ENCODE measurements at places on chromosomes 6 and 20.

DNA sequence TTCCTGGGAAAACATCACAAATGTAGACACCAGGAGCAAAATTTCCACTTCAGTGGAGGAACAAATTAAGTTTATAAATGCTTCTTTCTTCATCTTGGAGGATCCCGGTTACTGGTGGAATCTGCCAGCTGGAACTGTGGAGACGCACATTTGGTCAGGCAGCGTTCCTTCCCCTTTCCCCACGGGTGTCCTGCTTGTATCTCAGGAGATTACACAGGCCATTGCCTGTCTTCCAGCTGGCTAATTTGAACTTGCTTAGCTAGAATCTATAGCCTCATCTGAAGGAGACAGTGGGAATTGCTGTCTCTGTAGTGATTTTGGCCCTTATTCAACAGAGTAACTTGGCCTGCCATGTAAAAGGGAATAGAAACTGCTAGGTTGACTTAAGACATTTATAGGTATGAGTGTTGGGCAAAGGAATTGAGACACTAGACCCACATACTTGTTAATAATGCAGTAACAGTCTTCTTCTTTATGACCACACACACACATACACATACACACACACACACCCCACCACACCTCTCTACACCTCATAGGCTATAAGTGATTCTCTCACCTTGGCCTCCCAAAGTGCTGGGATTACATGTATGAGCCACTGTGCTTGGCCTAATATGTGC lies 34.4 kb downstream of the TSBP1 start:
- no peak for DNase-seq

DNA sequence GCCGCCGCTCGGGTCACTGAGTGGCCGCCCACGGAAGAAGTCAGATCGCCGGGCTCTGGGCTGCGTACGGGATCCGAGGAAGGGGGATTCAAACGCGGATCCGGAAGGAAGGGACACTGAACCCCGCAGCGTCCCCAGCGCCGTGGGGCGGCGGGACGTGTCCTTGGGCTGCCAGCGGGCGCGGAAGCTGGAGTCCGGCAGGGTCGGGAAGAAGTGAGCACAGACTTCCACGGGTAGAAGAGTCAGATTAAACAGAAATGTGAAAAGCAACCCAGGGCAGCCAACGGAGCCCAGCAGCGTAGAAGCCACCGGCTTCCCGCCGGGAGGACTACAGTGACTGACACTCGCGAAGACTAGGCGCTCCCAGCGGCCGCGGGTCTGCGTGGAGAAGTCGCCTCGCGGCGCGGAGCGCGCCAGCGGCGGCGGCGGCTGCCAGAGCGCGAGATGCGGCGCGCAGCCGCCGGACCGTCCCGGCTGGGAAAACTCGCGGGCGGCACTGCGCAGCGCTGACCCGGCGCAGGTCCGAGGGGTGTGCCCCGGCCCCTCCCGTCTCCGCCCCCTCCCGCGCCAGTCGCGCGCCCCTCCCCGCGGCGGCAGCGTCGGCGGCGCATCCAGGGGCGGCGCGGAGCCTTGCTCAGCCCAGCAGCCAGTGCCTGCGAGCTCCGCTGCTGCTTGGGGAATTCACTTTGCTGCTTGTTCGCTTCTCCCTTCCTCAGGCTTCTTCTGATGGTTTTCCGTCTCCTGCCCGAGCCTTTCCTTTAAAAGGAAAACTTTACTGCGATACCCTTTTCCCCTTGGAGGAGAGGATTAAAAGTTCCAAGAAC lies at the start of gene SAMD5:
SAMD5 (plus strand) TSS at position 649 of the 824 bp plus-strand sequence. CDS start 239 bp downstream, outside the sequence.
- peak; percentile 20 for DNase-seq

GRCh38 chr20:62395311-62396242 lies 8.7 kb downstream of the RPS21 start:
- no peak for DNase-seq

DNA sequence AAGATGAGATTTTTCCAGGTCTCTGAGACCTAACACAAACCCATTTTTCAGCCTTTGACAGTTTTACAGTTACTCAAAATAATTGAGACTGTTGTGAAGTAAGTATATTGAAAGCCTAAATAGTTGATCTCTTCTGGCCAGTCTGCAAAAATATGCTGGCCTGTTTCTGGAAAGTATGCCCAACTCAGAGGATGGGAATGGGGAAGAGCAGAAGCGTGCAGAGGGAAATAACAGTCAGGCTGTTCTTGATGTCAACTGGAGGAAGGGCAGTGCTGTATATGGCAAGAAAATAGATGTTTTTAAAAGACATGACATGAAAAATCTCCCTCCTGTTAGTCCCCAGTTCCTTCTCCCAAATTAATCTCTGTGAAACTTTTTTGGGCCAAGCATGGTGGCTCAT lies 3.8 kb downstream of the GID8 start:
- DNase-seq, result no peak

GRCh38 chr6:5051394-5051793 lies 33.7 kb upstream of the PPP1R3G start:
- DNase-seq, result no peak

- no peak for DNase-seq
These were observed 13.1 kb upstream of the RSPO4 start for GRCh38 chr20:1015181-1015580.

DNA sequence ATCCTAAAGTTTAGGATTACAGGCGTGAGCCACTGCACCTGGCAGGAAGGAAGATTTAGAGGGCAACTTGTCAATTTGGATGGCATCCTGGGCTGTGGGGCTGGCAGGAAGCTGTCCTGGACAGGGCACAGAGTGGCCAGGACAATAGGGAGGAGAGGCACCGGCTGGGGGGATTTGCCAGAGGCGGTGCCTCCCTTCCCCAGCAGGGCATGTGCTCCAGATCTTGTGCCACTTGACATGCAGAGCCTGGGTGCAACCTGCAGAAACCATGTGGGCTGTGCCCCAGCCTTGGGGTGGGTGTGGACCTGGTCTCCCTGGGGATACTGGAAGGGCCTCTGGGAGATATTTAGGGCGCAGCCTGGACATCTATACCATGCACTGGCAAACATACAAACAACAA lies 58.6 kb upstream of the EEF1A1 start:
- no peak for DNase-seq

DNA sequence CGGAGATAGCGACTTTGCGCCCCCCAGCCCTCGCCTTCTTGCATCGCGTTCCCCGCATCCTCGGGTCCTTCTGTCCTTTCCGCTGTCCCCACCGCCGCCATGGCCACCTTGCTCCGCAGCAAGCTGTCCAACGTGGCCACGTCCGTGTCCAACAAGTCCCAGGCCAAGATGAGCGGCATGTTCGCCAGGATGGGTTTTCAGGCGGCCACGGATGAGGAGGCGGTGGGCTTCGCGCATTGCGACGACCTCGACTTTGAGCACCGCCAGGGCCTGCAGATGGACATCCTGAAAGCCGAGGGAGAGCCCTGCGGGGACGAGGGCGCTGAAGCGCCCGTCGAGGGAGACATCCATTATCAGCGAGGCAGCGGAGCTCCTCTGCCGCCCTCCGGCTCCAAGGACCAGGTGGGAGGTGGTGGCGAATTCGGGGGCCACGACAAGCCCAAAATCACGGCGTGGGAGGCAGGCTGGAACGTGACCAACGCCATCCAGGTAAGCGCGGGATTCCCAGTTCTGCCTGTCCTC lies 401 bp downstream of the SLC32A1 start:
- DNase-seq, result no peak

DNA sequence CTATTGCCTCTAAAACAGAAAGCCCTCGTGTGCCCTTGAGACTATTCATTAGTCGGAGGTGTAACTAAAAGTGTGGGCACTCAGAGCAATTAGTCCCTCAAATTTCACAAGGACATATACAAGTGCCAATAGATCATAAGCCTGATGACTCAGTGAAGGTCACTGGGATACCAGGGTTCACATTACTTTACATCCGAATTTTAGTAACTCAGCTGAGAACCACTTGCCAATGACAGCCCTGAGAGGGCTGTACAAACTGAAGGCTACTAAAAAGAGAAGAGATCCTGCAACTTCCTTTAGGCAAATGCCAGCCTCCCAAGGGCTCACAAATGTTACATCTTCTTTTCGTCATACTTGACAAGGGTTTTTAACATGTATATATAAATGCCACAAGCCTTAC lies 369.6 kb downstream of the TENT5A start:
- DNase-seq, result no peak

- no peak for DNase-seq
These were observed 264.5 kb upstream of the BMP2 start for GRCh38 chr20:6502999-6503398.

DNA sequence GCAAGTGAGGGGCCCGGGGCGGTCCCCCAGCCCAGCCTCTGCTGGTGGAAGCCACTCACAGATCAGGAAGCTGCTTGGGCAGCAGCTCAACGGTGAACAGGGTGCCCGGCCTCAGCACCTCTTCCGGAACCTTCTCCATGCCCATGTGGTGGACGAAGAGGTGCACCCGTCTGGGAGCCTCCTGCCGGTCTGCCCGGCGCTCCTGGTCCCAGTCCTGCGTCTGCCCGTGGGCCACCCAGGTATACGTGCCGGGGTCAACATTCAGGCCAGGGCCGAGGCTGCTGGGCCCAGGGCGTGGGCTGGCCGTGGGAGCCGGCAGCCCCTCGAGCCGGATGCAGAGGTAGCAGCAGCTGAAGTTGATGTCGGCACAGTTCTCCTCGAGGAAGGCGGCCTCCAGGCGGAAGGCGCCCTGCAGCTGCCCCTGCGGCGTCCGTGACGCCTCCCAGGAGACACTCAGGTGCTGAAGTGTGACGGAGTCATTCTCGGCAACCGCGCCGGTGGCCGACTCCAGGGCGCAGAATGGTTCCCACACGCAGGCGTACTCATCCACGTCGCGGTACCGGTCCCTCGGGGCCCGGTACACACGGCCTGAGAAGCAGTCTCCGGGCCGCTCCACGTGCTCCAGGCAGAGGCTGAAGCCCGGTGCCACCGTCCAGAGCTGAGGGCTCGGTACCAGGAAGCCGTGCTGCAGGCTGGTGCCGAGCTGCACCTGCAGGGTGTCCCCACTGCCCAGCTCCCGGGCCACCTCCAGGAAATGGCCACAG lies 8.7 kb downstream of the FNDC11 start:
- no peak for DNase-seq

DNA sequence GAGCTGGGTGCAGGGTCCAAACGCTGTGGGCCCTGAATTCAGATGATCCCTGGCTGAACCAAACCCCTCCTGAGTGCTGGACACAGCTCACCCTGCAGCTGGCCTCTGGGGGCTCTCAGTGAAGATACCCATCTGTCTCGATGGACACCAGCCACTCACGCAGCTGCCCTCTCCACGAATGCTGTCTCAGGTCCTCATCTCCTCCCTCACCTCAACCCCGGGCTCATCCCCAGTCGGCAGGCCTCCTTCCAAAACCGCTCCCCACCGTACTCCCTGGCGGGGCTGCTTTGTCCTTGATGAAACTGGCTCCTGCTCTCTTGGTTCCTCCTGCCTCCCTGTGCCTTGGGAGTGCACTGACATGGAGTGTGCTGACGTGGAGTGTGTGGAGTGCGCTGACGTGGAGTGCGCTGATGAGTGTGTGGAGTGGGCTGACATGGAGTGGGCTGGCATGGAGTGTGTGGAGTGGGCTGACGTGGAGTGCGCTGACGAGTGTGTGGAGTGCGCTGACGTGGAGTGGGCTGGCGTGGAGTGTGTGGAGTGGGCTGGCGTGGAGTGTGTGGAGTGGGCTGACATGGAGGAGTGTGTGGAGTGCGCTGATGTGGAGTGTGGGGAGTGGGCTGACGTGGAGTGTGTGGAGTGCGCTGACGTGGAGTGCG lies 4.1 kb upstream of the YTHDF1 start:
- DNase-seq, result no peak

- no peak for DNase-seq
These were observed 11.0 kb upstream of the SLC22A1 start for GRCh38 chr6:160110586-160111123.

DNA sequence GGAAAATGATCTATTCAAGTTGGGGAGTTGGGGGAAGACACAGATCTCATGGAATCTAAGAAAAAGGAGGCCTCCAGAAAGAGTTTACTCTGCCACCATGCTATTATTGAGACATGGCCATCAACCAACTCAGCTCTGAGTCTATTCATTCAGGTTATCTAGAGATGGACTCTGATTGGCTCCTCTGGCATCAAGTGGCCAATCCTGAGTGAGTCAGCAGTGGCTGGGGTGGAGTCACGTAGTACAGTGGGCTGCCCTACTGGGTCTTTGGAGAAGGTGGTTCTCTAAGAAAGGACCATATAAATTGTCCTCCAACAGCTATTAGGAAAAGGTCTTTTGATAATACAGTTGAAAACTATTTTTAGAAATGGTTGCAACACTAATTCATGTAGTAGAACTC lies 42.1 kb downstream of the LYRM2 start:
- no peak for DNase-seq

- no peak for DNase-seq
These were observed 368.2 kb downstream of the SYNE1 start for GRCh38 chr6:152268846-152269442.

DNA sequence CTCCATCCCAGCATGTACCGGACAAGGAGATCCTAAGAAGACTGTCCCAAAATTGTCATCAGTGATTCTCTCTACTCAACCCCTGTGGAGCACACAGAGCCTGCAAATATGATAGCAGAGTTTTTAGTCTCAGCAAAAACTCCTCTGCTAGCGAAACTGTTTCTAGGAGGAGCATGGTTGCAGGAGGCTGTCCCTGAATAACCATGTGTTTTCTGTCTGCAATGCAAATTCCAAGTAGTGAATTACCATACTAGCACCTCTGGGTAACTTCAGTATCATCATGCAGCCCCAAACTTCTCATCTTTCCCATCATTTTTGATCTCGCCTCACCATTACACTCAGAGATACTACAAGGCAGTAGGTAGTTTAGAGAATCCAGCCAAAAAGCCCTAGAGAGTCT lies 24.8 kb upstream of the WFDC12 start:
- DNase-seq, result no peak

- no peak for DNase-seq
These were observed 309.7 kb upstream of the AGPAT4 start for GRCh38 chr6:161583584-161583983.

- DNase-seq, result no peak
These were observed 68.2 kb downstream of the PHACTR3 start for GRCh38 chr20:59672576-59672975.

DNA sequence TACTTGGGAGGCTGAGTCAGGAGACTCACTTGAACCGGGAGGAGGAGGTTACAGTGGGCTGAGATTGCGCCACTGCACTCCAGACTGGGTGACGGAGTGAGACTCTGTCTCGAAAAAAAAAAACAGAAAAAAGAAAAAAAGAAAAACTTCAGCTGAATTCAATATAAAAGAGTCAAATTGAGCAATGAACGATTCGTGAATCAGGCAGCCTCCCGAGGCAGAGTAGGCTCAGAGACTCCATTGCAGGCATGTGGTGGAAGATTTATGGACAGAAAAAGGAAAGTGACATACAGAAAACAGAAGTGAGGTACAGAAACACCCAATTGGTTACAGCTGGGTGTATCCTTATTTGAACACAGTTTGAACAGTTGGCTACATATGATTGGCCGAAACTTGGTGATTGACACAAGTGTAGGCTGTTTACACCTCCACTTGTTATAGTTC lies 56.3 kb downstream of the HLA-DPB1 start:
- DNase-seq, result no peak
